ENCODE measurements at places on chromosomes 7 and 10. TPM values are rescaled to one million over a fixed set of nuclear protein-coding genes. Genes with fewer than 3 reads are reported as not detected.

GRCh38 chr7:35487402-35487801, 207.5 kb downstream of the HERPUD2 start:
- no peak for DNase-seq

GRCh38 chr7:42611961-42612360, 299.9 kb downstream of the C7orf25 start:
- DNase-seq = no peak

DNA sequence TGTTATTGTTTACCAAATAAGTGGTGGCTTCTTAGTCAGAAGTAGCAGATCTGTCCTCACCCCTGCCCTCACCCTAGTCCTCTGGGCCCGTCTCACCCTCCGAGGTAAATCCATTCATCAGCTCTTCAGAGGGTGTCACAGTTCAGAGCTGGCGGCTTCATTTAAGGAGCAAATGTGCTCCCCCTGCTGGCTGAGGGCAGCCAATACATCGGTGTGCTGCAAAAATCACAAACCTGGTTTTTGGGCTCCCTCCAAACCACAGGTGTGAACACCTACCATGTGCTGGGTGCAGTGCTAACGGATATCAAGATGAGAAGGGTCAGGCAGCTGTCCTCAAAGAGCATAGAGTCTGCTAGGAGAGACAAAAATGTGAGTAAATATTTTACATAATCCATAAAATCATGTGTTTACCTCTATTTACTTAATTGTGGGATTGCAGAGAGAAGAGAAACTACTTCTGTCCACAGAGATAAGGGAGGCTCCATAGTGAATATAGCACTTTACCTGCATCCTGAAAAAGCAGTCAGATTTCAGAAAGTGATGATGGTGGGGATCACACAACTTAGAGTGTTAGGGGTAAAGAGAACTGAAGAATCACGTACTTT, 15.5 kb upstream of the CRTAC1 start:
- DNase-seq = no peak

The SPDYE8 gene
- total RNA-seq = not detected

The GPNMB gene
- 152 TPM for total RNA-seq

The GRID2IP gene
- total RNA-seq = not detected

DNA sequence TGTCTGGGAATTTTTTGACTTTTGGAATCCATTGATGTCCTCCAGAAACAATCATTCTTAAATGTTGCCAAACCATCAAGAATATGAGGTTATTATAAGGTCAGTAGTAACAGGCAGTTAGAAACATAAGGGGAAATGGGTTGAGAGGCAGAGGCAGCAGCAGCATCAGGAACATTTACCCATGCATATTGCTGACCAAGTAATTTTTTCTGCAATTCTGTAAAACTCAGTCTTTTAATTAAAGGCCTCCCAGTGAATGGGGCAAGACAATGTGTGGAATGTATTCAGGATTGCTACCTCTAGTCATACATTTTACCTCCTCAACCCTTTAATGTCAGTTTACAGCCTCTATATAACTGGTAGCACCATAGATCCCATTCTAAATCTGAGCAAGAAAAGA, 66.5 kb upstream of the SKAP2 start:
- no peak for DNase-seq

DNA sequence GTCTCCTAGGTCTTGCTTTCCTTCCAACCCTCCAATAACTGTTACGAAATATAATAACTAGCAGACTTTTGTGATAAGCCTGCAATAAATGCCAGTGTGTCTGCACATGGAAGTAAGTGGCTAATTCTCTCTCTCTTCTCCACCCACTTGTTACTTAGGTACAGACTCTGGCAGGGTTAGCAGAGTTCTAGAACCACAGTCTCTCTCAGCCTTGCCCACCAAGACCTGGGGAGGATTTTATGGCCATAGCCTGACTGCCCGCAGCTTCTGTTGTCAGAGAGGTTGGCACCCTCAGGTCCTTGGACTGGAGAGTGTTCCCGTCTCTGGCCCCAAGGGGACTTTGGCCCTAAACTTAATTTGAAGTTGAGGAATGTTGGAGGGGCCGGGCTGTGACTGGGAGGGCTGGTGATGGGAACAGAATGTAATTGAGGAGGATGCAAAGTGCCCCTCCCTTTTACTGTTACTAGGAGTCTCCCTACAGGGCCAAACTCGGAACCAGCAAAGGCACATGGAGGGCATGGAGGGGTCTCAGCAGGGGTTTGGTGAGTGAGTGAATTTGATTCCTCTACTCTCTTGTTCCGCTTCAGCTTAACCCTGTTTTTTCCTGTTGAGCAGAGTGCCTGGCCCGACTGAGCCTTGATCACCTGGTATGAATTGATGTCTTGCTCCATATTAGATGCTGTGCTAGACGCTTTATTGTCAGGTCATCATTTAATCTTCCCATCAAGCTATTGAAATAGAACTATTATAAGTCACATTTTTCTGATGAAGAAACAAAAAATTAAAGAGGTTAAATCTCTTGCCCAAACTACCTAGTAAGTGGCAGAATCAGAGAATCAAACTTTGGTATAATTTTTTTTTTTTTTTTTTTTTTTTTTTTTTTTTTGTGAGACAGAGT, 37.0 kb upstream of the LCOR start:
- no peak for DNase-seq

- no peak for DNase-seq
Measured at GRCh38 chr10:87987206-87987605, 123.8 kb downstream of the PTEN start.

DNA sequence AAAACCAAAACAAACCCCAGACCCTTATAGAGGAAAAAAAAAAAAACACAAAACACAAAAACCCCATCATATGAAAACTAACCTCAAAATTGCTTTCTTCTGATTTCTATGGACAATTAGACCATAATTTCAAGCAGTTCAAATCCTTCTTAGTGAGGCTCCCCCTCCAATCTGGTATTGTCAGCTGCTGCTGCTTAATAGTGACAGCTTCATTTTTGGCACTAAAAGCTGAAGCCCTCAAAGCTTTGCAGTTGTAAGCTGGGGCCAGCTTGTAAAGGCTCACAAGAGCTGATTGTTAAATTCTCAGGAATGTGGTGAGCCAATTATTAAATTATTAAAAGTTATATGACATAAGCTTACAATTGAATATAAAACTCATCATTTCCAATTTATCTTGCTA, 21.9 kb downstream of the ATXN7L1 start:
- DNase-seq = no peak

DNA sequence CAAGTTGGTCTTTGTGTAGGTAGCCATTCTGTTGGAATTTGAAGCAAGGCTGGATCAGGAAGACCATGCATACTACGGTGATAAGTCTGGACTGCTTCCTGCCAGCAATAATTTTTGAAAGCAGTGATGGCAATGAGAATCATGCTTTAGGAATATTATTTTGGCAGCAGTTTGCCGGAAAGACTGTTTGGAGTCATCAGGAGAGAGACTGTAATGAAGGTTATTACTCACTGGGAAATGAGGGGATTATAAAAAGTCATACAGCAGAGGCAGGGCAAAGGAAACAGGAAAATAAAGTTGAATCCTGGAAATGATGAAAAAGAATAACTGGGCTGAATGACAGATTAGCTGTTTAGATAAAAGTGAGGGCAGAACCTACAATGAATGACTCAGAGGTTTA, 1136.8 kb upstream of the AUTS2 start:
- DNase-seq = no peak

GRCh38 chr10:14751014-14751896, 23.4 kb downstream of the FAM107B start:
- no peak for DNase-seq

DNA sequence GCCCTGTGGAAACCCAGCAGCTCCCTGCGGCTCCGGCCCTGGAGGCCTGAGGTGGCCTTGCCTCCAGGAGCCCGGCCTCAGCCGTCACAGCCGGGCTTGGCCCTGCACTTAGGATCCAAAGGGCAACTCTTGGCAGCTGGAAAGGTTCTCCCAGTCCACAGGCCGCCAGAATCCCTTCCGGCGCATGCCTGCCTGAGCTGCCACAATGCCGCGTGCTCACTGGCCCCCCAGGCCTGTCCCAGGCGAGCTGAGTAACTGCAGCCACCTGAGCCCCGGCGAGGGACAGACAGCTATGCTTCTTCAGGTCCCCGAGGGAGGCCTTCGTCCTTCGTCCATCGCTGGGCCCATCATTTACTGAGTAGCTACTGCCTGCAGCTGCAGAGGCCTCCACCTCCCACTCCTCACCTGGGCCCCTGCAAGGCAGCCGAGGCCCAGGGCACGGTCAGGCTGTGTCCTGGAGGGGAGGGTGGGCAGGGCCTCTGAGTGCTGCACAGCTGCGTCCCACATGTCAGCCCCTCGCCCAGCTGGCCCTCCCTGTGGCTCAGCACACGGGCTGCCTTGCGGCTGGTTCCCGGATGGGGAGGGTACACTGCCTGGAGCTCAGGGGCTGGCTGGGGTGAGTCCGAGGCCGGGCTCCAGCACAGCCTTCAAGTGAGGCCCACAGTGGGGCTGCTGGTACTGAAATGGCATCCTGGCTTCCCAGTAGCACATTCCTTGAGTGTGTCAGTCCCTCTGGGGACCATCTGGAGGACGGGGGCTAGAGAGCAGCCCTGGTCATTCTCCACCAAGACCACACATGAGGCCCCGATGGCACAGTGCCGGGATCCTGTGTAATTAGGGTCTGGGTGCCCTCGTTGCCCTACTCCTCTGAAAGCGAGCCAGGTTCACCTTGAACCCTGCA, 172.5 kb downstream of the ELFN1 start:
- no peak for DNase-seq

DNA sequence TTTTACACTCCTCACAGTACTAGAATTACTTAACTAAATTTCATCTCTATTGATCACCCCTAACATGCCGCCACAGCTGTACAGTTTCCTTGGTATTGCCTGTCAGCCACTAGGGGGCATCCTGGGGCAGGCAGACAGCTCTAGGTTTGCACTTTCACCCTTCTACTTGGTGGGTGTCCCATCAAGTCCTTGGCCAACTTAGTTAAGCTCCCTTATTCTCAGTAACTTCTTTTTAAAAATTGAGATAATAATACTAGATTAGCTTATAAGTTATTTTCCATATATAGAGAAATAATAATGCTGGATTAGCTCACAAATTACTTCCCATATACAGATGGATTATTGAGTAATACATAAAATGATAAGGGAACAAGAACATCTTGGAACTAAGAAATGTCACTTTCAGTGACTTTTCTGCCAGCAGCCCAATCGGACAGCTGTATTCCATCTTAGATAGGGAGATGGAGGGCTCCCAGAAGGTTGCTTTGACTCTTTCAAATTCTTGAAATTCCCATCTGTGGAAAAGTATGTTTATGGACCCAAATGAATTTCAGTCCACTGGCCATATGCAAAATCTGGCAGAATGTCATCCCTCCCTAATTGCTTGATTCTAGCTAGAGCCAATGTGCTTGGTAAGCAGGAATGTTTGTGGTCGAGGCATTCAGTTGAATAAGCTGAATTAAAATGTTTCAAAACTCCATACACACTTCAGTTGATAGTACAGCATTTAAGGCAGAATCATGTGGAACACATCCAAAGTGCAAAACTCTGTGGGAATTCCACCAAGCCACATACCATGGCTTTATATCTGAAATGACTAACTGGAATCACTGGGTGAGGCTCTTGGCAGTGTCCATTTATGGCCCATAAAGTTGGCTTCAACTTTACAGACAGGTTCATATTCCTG, 309.7 kb downstream of the CSTF2T start:
- no peak for DNase-seq

The SUN3 gene
- total RNA-seq = not detected

DNA sequence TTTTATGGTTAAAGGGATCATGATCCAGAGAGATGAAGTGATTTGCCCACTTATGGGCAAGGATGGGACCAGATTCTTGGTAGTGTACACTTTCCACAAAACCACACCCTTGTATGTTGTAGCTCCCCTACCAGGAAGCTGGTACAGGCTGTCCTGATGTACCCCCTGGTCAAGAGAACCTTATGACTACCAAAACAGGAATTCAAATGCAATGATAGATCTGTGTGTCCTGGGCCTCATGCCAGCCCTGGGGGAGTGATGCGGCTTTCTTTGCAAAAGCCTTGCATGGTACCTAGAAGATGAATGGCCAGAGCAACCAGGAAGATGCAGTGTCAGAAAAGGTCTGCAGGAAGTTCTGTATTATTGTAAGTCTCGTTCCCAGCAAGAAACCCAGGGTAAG, 94.9 kb upstream of the AGK start:
- DNase-seq = no peak

All from omental fat pad (tissue), 4 donors.